ENCODE measurements at places on chromosomes 3 and 15. TPM values are rescaled to one million over a fixed set of nuclear protein-coding genes. Genes with fewer than 3 reads are reported as not detected.

Gene LRRK1
- total RNA-seq: 0.71 TPM

Gene LCTL
- total RNA-seq: not detected

Gene PRSS50
- total RNA-seq: not detected

Gene ZCWPW2
- 0.43 TPM for total RNA-seq

Gene ACKR2
- total RNA-seq: 0.74 TPM

Gene SCAMP5
- 0.33 TPM for total RNA-seq

Gene CILP
- not detected for total RNA-seq

Gene LTK
- 0.34 TPM for total RNA-seq

Gene ACKR4
- not detected for total RNA-seq

- DNase-seq: no peak
These were observed 11.8 kb downstream of the CYFIP1 start for GRCh38 chr15:22968366-22968765.

DNA sequence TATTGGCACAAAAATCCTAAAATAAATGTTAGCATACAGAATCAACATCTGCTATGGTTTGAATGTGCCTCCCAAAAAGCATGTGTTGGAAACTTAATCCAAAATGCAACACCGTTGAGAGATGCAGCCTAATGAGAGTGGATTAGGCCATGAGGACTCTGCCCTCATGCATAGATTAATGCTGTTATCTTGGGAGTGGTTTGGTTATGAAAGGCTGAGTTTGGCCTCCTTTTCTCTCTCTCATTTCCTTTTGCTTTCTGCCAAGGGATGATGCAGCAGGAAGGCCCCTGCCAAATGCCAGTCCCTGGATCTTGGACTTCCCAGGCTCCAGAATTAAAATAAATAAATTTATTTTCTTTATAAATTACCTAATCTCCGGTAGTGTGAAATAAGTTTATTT lies 49.4 kb downstream of the SYNM start:
- no peak for DNase-seq

- DNase-seq: peak; percentile 37
These were observed 296.0 kb upstream of the ICE2 start for GRCh38 chr15:60774829-60775463.

GRCh38 chr3:42061713-42062380 lies 29.3 kb upstream of the TRAK1 start:
- no peak for DNase-seq

- no peak for DNase-seq
These were observed 47.6 kb downstream of the RHCG start for GRCh38 chr15:89448825-89449224.

- no peak for DNase-seq
These were observed 1.7 kb upstream of the HGD start for GRCh38 chr3:120683671-120684301.

DNA sequence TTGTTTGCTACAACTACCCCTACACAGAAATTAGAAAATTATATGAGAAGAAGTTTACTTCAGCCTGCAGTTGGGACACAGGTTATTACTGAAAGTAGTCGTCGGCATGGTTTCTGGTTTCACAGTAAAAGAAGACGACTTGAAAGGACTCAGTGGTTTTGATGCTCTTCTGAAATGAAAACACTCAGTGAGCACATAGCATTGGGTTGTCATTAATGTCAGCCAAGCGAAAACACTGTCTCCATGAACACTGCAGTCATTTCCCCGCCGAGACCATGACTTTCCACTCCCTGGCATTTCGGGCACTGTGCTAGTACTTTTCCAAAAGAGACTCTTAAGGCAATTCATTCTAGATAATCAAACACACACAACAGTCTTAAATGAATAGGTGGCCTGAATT lies 69.2 kb upstream of the ICE2 start:
- DNase-seq: peak; percentile 88

GRCh38 chr3:20080956-20081554 lies 40.8 kb downstream of the KAT2B start:
- peak; percentile 57 for DNase-seq

- no peak for DNase-seq
These were observed 875.4 kb downstream of the ROBO2 start for GRCh38 chr3:77915336-77915735.

DNA sequence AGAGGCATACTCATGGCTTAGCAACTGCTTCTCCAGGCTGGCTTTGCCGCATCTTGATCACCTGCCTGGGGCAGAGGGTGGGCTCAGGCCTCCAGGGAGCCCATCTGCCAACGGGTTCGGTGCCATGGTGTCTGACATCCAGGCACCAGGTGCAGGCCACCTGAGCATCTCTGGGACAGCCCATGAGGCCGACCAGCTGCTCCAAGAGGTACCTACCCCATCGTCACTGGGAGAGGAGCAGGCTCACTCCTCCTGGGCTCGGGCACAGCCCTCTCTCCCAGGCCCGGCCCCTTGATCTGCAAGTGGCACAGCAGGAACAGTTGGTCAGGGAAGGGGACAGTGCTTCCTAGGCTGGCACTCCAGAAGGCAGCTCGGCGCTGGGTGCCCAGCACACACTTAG lies 21.9 kb downstream of the TPRA1 start:
- no peak for DNase-seq

DNA sequence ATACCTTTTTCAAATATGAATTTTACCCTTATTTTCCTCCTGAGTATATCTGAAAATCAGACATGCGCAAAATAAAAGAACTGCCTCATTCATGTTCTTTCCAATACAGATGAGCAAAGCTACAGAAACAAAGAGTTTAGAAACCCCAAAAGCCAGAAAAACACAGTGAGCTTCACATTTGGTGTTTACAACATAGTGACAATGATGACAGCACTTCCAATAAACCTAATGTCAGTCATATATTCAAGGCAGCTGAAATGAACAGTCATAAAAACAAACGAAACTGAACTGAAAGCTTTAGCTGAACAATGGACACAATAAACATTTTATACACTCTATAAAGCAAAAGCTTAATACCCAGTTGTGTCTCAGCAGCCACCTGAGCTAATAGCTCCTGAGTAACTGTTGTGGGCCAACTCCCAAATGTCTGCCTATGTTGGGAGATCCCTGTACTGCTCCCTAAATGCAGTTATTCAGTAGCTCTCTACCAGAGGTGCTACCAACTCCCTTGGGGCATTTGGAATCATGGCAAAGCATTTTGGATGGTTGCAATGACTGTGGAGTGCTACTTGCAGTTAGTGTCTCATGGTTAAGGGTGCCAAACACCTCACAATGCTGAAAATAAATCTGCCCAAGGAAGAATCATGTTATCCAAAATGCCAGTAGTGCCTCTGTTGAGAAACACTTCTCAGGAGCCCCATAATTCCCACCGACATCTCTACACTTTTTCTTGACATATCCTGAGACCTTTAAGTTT lies 131.5 kb downstream of the TGFBR2 start:
- no peak for DNase-seq

Data from activated CD4-positive, alpha-beta memory T cell treated with anti-CD3 and anti-CD28 coated beads for 36 hours (primary cell).